ENCODE measurements at places on chromosomes 3 and 15. TPM values are rescaled to one million over a fixed set of nuclear protein-coding genes. Genes with fewer than 3 reads are reported as not detected.

DNA sequence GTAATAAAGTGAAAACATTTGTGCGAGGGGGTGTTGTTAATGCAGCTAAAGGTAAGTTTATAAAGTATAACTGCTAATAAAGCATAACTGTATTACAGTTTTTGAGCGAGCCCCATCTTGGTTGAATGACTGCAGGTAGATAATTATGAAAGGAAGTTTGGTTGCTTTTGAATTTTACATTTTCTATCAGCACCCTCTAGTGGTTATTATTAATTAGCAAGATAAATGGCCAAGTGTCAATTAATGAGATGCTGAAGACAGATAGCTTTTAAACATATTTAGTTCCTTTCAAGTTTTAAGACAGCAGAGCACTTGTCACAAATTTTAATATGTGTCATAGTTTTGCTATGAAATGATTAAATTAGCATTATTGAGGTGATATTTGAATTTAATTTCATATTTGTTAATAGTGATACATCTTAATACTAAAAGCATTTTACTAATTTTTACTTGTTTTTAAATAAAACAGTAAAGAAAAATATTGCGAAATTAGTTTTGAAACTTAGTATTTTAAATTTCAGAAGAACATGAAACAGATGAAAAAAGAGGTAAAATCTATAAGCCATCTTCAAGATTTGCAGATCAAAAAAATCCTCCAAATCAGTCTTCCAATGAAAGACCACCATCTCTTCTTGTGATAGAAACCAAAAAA lies 15.1 kb downstream of the U2SURP start:
- DNase-seq: no peak

- no peak for DNase-seq
These were observed 4.9 kb upstream of the ZNF662 start for GRCh38 chr3:42901073-42901415.

- DNase-seq: no peak
These were observed 1.2 kb upstream of the MME start for GRCh38 chr3:155078711-155079467.

CIDEC gene
- not detected for total RNA-seq

VIPR1 gene
- total RNA-seq: 2.3 TPM

ZNF592 gene
- 10.6 TPM for total RNA-seq

RNF168 gene
- total RNA-seq: 9.2 TPM

Measured in liver (tissue), 10 donors.